Psoas muscle (tissue), 8 donors: ENCODE measurements at places on chromosomes 7 and 10. TPM values are rescaled to one million over a fixed set of nuclear protein-coding genes. Genes with fewer than 3 reads are reported as not detected.

- no peaks in the 10 kb centered on the region for H3K27me3 ChIP-seq
- peaks cover 6% of the 10 kb centered on the region for H3K4me1 ChIP-seq
- no peak for DNase-seq
- H3K27ac ChIP-seq, result no peak overlapping the region
- no peaks in the 10 kb centered on the region for H3K36me3 ChIP-seq
- no peak overlapping the region for H3K4me3 ChIP-seq
Observed at GRCh38 chr10:23868121-23868520, 340.8 kb upstream of the KIAA1217 start.

DNA sequence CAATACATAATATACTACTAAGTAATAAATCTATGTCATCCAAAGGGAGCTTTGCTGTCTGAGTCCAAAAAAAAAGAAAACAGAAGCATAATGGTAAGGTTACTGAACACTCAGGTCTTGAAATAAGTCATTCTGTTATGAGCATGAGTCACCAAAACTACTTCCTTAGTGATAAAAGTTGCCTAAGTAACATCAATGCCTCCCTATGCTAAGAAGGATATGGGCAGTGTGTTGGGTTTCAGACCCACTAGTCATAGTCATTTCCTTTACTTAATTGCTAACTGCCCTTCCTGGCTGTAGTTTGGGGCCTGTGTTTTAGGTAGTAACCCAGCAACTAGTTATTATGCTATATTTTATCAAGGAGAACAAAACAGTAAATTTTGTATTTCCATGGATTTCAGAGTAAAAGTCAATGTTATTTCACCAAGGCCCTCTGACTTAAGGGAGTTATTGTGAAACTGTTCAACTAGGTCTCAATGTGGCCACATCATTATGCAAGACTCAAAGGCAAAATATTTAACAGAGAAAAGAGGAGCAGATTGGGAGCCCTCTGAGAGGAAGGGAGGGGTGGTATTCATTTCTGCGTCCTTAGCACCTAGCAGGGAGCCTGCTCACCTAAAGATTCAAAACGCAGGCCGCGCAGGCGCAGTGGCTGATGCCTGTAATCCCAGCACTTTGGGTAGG lies 11.7 kb upstream of the VIM start:
- no peaks in the 10 kb centered on the region for H3K4me1 ChIP-seq
- no peaks in the 10 kb centered on the region for H3K27me3 ChIP-seq
- DNase-seq, result no peak
- H3K27ac ChIP-seq, result peak overlapping the region; percentile 71
- H3K36me3 ChIP-seq, result no peaks in the 10 kb centered on the region
- no peak overlapping the region for H3K4me3 ChIP-seq

GRCh38 chr7:46007990-46008643 lies 87.0 kb upstream of the IGFBP3 start:
- H3K4me3 ChIP-seq, result no peak overlapping the region
- H3K27ac ChIP-seq, result no peak overlapping the region
- no peak for DNase-seq

GRCh38 chr7:5671046-5671445 lies 110.4 kb downstream of the RNF216 start:
- DNase-seq, result no peak
- H3K27me3 ChIP-seq, result no peaks in the 10 kb centered on the region
- no peaks in the 10 kb centered on the region for H3K36me3 ChIP-seq
- H3K4me3 ChIP-seq, result no peak overlapping the region
- no peak overlapping the region for H3K27ac ChIP-seq

GPR158 gene
- not detected for total RNA-seq
